Esophagus muscularis mucosa (tissue), 4 donors: ENCODE measurements at places on chromosomes 1 and 21. TPM values are rescaled to one million over a fixed set of nuclear protein-coding genes. Genes with fewer than 3 reads are reported as not detected.

YBEY gene
- total RNA-seq: 10.4 TPM

NPR1 gene
- total RNA-seq: 52.4 TPM

ANGPTL3 gene
- total RNA-seq: not detected

SPRR2G gene
- total RNA-seq: not detected

C1QA gene
- 359 TPM for total RNA-seq

TNFRSF9 gene
- total RNA-seq: not detected

ATXN7L2 gene
- 2.3 TPM for total RNA-seq

PTGFR gene
- 2.7 TPM for total RNA-seq

DNA sequence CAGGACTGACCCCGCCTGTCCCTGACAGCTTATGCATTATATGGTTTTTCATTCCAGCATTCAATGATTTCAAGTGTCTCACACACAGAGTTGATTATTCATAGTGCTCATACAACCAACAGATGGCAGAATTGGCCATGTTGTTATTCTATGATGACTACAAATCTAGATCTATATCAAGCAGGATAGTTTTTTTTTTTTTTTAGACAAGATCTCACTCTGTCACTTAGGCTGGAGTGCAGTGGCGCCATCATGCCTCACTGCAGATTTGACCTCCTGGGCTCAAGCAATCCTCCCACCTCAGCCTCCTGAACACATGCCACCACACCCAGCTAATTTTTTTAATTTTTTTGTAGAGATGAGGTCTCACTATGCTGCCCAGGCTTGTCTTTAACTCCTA is 40.1 kb upstream of the LRRC8D start:
- H3K36me3 ChIP-seq: no peaks in the 10 kb centered on the region
- no peak for DNase-seq
- no peak overlapping the region for H3K4me3 ChIP-seq

- no peak overlapping the region for H3K4me3 ChIP-seq
- peaks cover 65% of the 10 kb centered on the region for H3K4me1 ChIP-seq
- H3K27me3 ChIP-seq: no peaks in the 10 kb centered on the region
- H3K36me3 ChIP-seq: no peaks in the 10 kb centered on the region
- H3K27ac ChIP-seq: no peak overlapping the region
Observed at GRCh38 chr1:181015251-181015615, 7.4 kb downstream of the STX6 start.

DNA sequence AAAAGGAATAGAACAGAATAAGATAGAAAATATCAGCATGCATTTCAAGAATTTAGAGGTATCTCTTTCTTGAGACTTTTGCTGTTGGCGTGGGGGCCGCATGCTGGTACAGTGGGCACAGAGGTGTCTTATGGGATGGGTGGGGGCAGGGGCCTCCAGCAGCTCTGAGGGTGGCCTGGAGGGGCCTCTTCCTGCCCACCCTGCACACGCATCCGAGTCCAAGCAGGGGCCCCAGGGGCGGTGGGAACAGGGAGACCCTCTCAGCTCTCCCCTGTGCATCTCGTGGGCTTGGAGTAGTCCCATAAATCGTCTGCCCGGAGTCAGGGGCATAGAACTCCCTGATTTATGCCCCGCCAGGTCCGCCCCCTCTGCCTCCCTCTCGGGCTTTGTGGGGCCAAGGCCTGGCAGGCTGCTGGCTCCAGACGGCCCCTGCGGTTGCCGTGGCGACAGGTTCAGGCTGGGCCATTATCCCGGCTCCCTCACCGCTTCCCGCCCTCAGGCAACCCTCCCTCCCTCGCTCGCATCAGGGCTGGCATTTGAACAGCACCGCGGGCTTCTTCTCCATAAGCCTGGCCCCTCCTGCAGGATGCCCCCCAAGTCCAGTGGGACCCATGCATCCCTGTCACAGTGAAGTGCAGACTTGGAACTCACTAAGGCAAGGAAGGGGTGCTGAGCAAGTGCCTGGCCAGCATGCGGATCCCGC is 133.2 kb upstream of the ZBTB40 start:
- H3K4me1 ChIP-seq: no peaks in the 10 kb centered on the region
- H3K4me3 ChIP-seq: no peak overlapping the region
- no peak overlapping the region for H3K27ac ChIP-seq
- no peaks in the 10 kb centered on the region for H3K36me3 ChIP-seq
- DNase-seq: no peak
- H3K27me3 ChIP-seq: no peaks in the 10 kb centered on the region

- no peak overlapping the region for H3K27ac ChIP-seq
- DNase-seq: no peak
- H3K4me3 ChIP-seq: no peak overlapping the region
- no peaks in the 10 kb centered on the region for H3K4me1 ChIP-seq
- peaks cover 7% of the 10 kb centered on the region for H3K36me3 ChIP-seq
Observed at GRCh38 chr1:44284184-44284583, 70.9 kb downstream of the ERI3 start.

DNA sequence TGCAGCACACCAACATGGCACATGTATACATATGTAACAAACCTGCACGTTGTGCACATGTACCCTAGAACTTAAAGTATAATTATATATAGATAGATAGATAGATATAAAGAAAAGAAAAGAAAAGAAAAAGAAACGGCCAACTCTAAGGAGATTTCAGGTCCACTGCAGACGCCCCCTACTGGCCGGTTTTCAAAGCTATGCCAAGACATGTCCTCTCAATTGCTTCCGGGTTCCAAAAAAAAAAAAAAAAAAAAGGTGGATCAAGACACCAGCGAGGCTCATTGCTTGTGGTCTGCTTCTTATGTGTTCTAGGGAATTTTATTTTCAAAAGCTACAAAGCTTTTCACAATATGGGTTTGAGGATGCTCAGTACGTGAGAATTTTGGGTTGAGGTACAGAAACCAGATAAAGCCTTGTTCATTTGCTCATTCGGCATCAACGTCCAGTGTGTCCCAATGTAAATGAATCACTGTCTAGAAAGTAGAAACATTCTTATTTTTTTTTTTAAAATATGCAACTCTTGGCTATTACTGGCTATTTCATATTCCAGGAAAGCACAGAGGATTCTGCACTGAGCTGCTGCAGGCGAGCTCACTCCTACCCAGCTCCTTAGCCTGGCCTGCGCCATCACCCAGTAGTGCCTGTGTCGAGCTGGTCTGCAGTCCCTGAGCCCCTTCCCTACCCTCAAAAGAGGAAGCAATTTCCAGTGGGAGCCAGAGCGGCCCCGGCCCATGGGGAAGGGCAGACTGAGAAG is 643.0 kb downstream of the KIF26B start:
- no peaks in the 10 kb centered on the region for H3K36me3 ChIP-seq
- H3K27me3 ChIP-seq: no peaks in the 10 kb centered on the region
- H3K4me3 ChIP-seq: no peak overlapping the region
- DNase-seq: no peak

DNA sequence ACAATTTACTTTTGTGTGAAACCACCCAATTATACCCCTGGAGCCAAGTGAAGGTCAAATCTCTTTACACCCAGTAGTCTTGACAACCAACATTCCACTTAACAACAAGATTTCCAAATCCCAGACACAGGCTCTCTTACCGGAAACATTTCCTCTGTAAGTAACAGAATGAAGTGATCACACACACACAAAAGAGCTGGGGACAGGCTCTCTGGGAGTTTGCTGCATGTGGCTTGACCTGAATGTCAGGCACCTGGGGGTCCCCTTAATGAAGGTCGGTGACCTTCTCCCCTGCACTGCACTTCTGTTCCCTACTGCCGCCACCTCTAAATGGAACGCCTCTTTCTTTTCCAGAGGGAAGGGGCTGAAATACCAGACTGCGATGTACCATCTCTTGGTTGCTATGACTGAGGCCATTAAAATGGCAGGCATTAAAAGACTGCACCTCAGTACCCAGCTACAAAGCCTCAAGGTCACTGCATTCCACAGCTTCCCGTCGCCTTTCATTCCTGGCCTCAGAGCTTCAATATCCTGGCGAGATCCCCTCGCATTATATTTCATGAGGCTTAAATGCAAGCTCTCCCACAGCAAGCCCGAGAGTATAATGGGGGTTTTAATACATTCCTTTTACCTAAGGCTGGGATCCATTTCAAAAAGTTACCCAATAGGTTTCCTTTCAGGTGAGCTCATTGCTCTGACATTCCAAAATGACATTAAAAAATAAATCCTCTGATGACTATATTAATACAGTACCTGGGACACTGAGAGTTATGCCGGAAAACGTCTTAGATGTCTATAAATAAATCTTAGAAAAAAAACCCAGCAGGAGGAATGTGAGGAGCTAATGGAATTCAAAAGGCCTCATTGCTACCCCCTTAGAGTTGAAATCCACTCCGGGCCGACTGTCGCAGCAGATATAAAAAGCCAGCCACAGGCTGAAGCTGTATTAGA is 90.9 kb upstream of the DIRAS3 start:
- H3K4me3 ChIP-seq: no peak overlapping the region
- H3K4me1 ChIP-seq: peaks cover 56% of the 10 kb centered on the region
- no peak for DNase-seq
- peaks cover 19% of the 10 kb centered on the region for H3K36me3 ChIP-seq
- no peaks in the 10 kb centered on the region for H3K27me3 ChIP-seq

DNA sequence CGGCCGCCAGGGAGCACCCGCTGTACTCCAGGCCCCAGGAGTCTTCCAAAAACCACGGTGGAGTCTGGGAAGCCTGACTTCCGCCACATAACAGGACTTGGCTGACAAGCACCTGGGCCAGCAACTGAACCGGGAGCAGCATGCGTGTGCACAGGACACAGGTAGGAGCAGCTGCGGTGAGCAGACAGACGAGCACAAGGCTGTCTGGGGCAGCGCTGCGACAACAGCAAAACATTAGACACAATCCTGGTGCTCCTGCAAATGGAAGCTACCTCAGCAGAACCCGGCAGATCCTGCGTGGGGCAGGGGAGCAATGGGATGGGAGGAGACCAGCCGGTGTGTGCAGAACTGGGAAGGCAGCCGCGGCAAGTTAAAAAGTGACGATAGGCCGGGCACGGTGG is 80.4 kb downstream of the NPHP4 start:
- H3K36me3 ChIP-seq: peaks cover 6% of the 10 kb centered on the region
- H3K27me3 ChIP-seq: no peaks in the 10 kb centered on the region
- no peak overlapping the region for H3K4me3 ChIP-seq
- DNase-seq: no peak

GRCh38 chr1:51313268-51313852 is 17.0 kb downstream of the TTC39A start:
- no peak overlapping the region for H3K4me3 ChIP-seq
- DNase-seq: no peak
- H3K27me3 ChIP-seq: no peaks in the 10 kb centered on the region

GRCh38 chr1:186754542-186755145 is 74.1 kb upstream of the PLA2G4A start:
- no peak overlapping the region for H3K4me3 ChIP-seq
- DNase-seq: no peak
- H3K27me3 ChIP-seq: no peaks in the 10 kb centered on the region
- no peak overlapping the region for H3K27ac ChIP-seq
- no peaks in the 10 kb centered on the region for H3K36me3 ChIP-seq

GRCh38 chr21:37452227-37452626 is 85.7 kb downstream of the DYRK1A start:
- no peak for DNase-seq
- no peak overlapping the region for H3K4me3 ChIP-seq
- H3K27ac ChIP-seq: peak overlapping the region; percentile 42
- H3K27me3 ChIP-seq: no peaks in the 10 kb centered on the region
- H3K4me1 ChIP-seq: peaks cover 90% of the 10 kb centered on the region

- DNase-seq: no peak
- no peak overlapping the region for H3K27ac ChIP-seq
- peaks cover 4% of the 10 kb centered on the region for H3K27me3 ChIP-seq
- H3K36me3 ChIP-seq: no peaks in the 10 kb centered on the region
- H3K4me3 ChIP-seq: no peak overlapping the region
Observed at GRCh38 chr1:20223106-20223505, 36.8 kb upstream of the PLA2G2C start.

- H3K27me3 ChIP-seq: no peaks in the 10 kb centered on the region
- no peak overlapping the region for H3K27ac ChIP-seq
- no peak for DNase-seq
- H3K4me1 ChIP-seq: no peaks in the 10 kb centered on the region
- no peak overlapping the region for H3K4me3 ChIP-seq
Observed at GRCh38 chr1:162145966-162146696, 76.6 kb downstream of the NOS1AP start.

- H3K27ac ChIP-seq: no peak overlapping the region
- H3K4me3 ChIP-seq: peak overlapping the region; percentile 45
- peaks cover 18% of the 10 kb centered on the region for H3K4me1 ChIP-seq
- no peak for DNase-seq
- H3K36me3 ChIP-seq: no peaks in the 10 kb centered on the region
Observed at GRCh38 chr1:112849425-112850033, 106.5 kb downstream of the SLC16A1 start.

- peak; percentile 85 for DNase-seq
- peak within 1 kb of the TSS; percentile 55 for H3K4me3 ChIP-seq
- no peaks in the 10 kb centered on the region for H3K36me3 ChIP-seq
- H3K27me3 ChIP-seq: peaks cover 20% of the 10 kb centered on the region
- H3K4me1 ChIP-seq: peaks cover 47% of the 10 kb centered on the region
- peak within 1 kb of the TSS; percentile 77 for H3K27ac ChIP-seq
Observed at GRCh38 chr21:46183910-46184624, at the start of gene SPATC1L. Gene SPATC1L (minus strand): TSS chr21:46184459. CDS start chr21:46182816, 1,643 bp downstream.

DNA sequence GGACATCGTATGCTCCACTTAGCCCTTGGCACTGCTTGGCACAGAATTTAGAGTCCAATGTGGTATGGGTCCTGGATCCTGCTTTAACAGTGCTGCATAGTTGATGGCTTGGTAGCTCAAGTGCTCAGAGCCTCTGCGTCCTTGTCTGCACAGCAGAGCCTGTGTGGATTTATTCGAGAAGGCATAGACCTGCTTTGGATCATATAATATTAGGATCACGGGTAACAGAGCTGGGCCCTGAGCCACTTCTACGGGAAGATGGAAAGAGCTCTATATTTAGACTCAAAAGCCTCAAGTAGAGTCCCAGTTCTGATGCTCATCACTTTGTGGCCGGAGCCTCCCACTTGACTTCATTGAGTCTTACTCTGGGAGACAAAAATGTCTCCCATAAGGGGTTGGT is 164.4 kb upstream of the EDN2 start:
- no peak overlapping the region for H3K4me3 ChIP-seq
- no peaks in the 10 kb centered on the region for H3K36me3 ChIP-seq
- H3K27me3 ChIP-seq: no peaks in the 10 kb centered on the region
- no peak for DNase-seq

- no peaks in the 10 kb centered on the region for H3K27me3 ChIP-seq
- no peak for DNase-seq
- H3K4me3 ChIP-seq: no peak overlapping the region
Observed at GRCh38 chr21:41622831-41623548, 115.0 kb upstream of the TMPRSS2 start.

DNA sequence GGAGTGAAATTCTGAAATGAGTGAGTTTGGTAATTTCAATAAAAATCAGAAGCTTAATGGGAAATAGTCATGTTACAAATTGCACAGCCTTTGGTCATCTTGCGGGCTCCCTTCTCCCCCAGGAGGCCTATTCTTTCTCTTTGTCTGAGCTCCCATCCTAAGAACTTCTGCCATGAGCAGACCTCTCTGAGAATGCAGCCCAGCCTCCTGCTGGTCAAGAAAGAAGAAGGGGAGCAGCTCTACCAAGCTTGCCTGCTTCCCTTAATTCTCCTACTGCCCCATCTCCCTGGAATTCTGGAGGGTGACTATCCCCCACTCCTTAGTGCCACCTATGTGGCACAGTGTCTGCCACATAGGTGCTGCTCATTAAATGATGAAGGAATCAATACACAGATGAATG is 300.7 kb upstream of the DAB1 start:
- no peak overlapping the region for H3K27ac ChIP-seq
- H3K4me3 ChIP-seq: no peak overlapping the region
- DNase-seq: no peak
- no peaks in the 10 kb centered on the region for H3K27me3 ChIP-seq
